ENCODE measurements at places on chromosomes 6 and 20.

DNA sequence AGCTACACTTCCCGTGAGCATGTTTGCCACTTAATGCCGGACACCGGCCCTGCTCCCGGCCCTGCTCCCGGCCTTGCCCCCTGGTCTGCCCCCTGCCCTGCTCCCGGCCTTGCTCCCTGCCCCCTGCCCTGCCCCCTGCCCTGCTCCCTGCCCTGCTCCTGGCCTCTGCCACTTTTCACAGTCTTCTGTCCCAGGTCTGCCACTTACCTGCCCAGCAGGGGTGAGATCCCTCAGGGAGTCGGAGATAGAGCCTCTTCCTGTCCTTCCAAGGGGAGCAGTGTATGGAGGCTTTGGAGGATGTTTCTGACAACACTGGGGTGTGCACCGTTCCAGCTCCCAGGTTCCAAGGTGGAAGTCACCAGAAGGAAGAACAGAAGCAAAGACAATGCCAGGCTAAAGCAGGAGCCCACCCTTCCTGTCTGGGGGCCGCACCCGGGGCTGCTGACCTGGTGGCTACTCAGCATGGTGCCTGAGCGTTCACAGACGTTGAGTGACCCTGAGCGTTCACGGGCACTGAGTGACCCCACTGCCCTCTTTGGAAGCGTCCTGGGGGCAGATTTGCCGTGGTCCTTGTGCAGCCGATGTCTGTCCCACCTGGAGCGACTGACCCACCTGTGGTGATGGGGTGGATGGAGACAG, 199.8 kb downstream of the DLL1 start:
- no peak for DNase-seq

GRCh38 chr20:17171746-17172280, 55.0 kb upstream of the PCSK2 start:
- DNase-seq: no peak

GRCh38 chr6:47810885-47811284, 29.1 kb downstream of the OPN5 start:
- DNase-seq: no peak

DNA sequence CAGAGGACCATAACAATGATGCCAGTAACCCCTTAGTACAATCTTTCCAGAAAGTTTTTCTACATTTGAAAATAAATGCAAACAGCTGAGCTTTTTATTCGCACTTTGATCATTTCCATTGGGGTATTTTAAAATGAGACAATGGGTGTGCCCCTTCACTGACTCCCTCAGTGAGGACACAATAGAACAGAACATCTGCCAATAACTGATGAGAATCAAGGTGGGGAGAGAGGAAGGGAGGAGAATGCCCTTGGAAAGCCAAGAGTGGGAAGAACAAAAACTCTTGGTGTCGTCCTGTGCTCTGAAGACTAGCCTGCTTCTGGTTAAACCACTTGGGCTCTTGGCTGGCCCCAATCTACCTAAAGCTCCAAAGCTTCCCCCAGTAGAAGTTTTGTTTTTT, 66.0 kb downstream of the KIF13A start:
- DNase-seq: no peak

DNA sequence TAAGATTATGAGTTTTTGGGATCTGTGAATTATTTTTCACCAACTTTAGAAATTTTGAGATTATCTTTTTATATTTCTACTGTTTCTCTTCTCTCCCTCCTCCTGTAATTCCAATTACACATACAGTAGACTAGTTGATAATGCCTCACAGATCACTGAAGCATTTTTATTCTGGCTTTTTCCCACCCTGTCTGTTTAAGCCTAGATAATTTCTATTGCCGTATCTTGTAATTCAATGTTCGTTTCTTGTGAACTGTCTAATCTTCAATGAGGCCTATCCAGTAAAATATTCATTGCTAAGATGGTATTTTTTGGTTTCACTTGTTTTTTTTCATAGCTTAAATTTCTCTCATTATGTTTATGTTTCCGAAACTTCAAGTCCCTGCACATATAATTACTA, 12.0 kb downstream of the MDN1 start:
- no peak for DNase-seq

GRCh38 chr6:73710470-73710869, 14.5 kb downstream of the CD109 start:
- no peak for DNase-seq

DNA sequence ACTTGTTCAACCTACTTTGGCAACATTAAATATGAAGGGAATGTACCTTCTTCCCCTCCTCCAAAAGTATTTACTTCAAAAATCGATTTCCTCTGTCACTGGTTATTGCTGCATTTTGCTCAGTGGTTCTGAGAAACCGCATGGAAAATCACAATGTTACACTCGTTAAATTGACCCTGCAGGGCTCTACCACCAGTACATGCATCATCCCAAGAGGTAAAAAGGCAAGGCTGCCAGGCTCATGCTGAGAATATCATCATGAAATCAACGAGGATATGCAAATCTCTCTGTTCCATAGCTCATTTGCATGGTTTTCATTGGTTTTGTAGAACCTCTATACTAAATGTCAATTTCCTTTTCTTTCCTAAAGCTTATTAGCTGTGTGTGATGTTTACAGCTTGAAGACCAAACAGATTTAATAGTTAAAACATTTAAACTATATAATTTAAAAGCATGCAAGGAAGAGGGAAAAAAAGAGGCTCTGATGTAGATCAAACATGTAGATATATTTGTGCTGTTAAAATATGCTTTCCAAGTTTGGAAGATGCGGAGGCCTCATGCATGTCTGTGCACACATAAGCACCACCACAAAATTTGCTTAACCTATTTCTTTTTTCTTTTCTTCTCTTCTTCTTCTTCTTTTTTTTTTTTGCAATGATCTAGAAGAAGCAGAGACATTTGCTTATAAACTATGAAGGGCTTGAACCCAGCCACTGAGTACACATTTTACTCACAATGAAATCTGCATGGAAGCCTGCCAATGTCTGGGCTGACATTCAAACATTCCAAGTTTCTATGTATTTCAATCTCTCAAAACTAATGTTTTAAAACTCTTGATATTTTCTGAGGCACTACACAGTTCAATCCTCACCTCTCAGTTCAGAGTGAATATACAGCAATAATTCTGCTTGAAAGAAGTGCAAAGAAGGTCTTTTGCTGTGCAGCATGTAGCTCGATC, 194.0 kb downstream of the GMPR start:
- DNase-seq: no peak

GRCh38 chr6:127300411-127300810, 33.7 kb downstream of the RNF146 start:
- no peak for DNase-seq

DNA sequence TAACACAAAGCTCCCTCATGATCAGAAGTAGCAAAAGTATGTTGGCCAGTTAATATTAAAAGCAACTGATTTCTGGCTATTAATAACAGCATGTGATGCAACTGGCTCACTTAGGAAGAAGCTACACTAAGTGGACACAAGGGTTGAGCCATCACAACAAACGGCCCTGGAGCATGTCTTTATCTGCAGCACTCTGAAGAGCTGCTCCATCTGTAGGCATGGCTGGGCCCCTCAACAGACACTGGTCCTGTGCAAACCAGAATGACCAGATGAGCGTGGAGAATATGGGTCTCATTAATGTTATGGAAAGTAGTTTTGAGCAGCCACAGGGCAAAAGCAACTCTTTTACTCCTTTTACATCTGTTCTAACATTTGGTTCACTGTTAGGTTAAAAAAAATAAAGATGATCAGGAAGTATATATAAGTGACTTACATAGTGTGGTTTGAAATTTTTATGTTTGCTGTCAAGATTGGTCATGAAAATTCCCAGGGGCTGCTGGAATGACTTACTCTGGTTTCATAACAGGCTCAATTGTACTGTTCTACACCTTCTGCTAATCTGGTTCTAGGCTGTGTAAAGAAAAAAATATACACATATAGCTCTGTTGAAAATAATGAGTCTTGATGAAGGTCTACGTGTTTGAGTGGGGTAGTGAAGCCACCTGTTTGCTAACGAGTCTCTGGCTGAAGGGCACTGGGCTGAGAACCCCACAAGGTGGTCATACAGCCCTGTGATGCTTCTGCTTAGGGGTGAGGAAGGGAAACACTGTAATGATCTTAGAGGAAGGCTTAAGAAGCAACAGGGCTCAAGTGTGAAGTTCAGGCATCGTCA, 58.1 kb downstream of the INSM1 start:
- DNase-seq: no peak

DNA sequence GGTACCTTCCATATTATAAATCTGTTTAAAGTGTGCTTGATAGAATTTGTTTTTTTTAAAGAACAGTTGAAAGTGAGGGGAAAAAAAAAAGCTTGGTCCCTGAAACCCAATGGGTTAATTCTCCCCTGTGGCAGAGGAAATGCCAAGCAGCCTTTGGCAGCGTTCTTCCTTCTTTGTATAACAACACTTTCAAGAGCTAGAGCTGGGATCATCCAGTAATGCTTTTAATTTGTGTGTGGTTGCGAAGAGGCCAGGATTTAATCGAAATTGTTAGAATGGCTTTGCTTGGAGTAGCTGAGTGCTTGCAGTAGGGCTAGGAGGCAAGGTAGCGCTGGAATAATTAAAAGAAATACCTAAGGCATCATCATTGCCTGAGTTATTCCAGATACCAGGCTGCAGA, 692.0 kb downstream of the DHX35 start:
- no peak for DNase-seq

DNA sequence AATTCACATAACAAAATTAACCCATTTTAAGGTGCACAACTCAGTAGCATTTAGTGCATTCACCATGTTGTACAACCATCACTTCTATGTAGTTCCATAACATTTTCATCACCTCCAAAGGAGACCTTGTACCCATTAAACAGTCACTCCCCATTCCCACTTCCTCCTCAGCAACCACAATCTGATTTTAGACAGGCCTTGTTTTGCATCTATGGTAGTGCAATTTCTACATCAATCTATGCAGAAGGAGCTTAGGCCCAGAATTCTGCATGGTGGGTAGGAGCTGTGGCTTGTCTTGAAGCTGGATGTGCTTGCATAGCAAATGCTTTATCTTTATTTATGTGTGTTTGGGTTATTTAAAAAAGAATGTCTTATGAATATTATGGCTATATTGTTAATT, 13.5 kb upstream of the HLA-DQA1 start:
- DNase-seq: no peak

DNA sequence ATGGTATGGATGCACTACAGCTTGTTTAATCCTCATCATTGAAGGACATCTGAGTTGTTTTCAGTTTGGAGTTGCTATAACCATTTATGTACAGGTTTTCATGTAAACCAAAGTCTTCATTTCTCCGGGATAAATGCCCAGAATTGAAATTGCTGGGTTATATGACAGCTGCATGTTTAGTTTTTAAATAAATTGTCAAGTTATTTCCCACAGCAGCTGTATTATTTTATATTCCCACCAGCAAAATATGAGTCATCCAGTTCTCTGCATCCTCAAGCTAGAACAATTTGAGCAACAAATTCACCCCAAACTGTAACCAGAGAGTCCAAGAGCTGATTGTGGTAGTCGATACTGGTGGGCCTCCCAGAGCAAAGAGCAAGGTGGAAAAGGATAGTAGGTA, 161.0 kb upstream of the PRND start:
- no peak for DNase-seq

- no peak for DNase-seq
These were observed 35.5 kb downstream of the HLA-F start for GRCh38 chr6:29758761-29759160.

- DNase-seq: no peak
These were observed 19.0 kb upstream of the TRDN start for GRCh38 chr6:123655521-123656306.

DNA sequence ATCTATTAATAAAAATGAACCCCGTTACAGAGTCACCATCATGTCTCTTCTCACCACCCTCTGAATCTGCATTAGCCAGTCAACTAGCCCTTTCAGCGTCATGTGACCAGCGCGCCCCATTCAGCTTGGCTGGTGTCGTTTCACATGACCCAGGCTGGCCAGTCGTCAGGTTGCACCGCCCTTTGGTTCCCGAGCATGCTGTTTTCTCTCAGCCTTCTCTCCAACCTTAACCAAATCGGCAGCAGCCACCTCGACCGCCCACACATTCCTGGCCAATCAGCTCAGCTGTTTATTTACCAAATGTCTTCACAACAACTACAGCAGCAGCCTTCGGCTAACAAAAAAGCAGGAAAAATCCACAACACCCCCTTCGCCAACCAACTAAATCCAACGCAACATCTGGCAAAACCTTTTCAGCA, 5.6 kb downstream of the SRSF3 start:
- DNase-seq: peak; percentile 29

- no peak for DNase-seq
These were observed 76.1 kb downstream of the NKAIN2 start for GRCh38 chr6:123879749-123880148.

GRCh38 chr6:36688063-36688738, 9.4 kb upstream of the RAB44 start:
- no peak for DNase-seq

DNA sequence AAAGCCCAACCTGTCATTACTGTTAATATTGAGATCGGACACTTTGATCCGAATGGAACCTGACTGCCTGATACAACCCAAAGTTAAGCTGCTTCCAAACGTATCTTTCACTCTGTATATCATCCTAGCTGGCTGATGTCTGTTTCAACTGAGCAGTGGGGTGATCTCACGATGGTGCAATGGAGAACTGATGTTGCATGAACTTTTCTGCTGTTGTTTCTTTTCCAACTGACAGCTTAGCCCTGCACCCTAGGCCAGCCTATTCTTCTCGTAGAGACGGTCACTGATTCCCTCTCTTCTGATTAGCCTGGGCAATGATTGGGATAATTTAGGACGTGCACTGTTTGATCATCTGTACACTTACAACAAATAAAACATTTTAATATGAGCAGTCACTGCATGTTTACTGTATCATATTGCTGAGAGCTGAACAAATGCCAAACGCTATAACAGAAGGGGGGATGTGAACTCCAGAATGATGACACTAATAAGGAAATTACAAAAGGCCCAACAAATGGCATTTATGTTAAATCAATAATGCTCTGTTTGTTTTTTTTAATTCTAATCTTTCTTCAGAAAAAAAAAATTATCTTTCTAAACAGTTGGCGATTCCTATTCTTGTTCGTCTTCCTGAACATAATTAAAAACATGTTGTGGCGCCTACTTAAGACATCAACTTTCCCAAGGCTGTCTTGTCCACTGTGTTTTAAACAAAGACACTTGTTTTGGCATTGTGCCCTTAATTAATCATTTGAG, 184.8 kb downstream of the ZNF217 start:
- no peak for DNase-seq

- no peak for DNase-seq
These were observed 15.5 kb downstream of the SIM1 start for GRCh38 chr6:100449239-100449691.

DNA sequence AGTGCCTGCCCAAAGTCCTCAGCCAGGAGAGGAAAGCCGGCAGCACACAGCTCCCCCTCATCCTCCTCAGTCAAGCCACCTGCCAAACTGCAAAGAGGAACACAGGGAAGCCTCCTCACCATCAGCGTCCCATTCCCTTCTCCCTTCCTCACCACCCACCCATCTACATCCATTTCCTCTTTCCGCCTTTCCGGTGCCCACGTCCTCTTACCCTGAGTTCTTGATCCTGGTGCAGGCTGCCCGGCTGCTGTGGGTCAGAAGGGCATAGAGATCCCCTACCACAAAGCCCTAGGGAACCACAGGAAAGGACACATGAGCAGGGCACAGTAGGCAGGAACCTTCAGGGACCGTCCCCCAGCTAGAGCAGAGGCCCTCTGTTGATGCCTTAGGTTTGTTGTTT, 6.0 kb downstream of the GNMT start:
- DNase-seq: no peak

All from T-helper 1 cell (primary cell).